ENCODE measurements at places on chromosomes 7 and 10. TPM values are rescaled to one million over a fixed set of nuclear protein-coding genes. Genes with fewer than 3 reads are reported as not detected.

HTR5A gene
- total RNA-seq = not detected

BTBD16 gene
- total RNA-seq = not detected

EMX2 gene
- total RNA-seq = not detected

ZPBP gene
- not detected for total RNA-seq

AS3MT gene
- 2.3 TPM for total RNA-seq

TYW1 gene
- 25.9 TPM for total RNA-seq

- DNase-seq = no peak
Observed at GRCh38 chr7:148701414-148701813, 2.7 kb downstream of the CUL1 start.

- DNase-seq = no peak
Observed at GRCh38 chr7:94047956-94048355, 43.8 kb upstream of the BET1 start.

DNA sequence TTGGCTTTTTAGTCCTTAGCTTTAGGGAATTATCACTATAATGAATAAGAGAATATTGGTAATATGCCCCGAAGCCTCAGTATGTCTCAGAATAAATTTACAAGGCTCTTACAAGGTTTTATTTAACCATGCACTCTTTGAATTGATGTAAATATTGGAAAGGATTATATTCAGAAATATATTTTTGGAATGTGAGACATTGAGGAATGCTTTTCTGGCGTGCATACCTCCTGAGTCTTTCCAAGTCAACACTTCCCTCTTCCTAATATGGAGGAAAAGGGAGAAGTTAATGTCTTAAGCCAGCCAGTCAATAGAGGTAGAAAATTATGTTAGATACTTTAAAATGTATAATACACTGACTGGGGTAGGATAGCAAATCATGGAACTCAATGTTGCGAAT is 1.2 kb upstream of the OR2F1 start:
- DNase-seq = no peak

GRCh38 chr7:22728401-22729029 is 1.5 kb downstream of the IL6 start:
- peak; percentile 24 for DNase-seq

- DNase-seq = peak; percentile 27
Observed at GRCh38 chr7:112204499-112205342, 1.5 kb downstream of the DOCK4 start.

GRCh38 chr7:128742206-128742605 is 3.0 kb downstream of the CALU start:
- DNase-seq = no peak

DNA sequence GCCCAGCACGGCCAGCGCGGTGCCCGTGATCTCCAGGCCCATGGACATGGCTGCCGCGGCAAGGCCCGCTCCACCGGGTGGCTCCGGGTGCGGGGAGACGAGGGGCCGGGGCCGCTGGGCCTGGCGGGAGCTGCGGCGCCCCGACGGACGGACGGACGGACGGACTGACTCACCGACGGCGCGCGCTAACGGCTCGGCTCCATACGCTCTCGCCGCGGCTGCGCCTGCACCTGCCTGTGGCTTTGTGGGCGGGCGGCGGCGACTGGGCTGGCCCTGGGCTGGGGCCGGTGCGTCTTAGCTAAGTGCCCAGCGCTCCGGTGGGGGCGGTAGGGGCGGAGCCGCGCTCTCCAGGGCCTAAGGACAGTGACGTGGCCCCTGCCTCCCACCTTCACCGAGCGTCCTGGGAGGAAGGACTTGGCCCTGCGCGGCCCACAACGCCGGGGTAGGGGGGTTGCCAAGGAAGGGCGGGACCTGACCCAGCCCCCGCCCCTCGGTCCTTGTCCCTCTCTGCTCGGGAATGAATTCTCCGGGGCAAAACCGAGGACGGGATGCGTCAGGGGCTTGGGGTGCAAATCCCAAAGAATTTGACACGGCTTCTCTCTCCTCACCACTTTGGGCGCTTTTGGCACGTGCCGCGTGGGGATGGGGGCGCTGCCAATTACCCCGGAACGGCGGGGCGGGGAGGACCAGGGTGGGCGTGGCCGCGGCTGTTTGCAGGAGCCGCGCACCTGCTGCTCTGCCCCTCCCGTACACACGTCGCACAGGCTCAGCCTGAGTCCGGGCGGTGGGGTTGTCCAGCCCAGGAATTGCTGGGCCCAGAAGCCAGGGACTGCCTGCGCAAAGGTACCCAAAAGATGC is at the start of gene CLDN3:
Gene CLDN3, minus strand, starts transcription at position 269 of the 858 bp plus-strand sequence. Its CDS starts 221 bp downstream, at position 48.
- DNase-seq = no peak

GRCh38 chr10:33025039-33025438 is 67.0 kb upstream of the ITGB1 start:
- DNase-seq = no peak

- no peak for DNase-seq
Observed at GRCh38 chr10:62356447-62356846, 17.7 kb upstream of the ZNF365 start.

GRCh38 chr10:114306116-114306973 is 67.3 kb downstream of the VWA2 start:
- DNase-seq = no peak

DNA sequence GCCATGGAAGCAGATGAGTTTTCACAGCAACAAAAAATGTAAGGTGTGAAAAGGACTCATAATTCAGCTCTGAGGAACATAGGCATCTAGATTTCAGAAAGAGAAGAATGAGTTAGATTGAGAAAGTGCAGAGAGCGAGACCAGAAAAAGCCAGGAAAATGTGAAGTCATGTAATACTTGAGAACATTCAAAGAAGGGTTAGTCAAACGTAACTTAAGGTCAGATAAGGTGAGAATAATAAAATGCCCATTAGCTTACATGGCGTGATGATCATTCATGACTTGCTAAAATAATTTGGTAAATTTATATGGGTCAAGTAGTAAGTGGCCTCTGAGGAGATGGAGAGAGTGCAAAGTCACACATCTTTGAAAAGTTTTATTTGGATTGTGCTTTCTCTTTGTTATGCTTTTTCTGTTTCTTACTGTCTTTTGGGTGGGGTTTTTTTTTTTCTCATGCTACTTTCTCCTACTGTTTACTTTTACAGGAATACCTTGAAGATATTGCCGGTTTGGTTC is 271.8 kb upstream of the NRG3 start:
- DNase-seq = no peak

DNA sequence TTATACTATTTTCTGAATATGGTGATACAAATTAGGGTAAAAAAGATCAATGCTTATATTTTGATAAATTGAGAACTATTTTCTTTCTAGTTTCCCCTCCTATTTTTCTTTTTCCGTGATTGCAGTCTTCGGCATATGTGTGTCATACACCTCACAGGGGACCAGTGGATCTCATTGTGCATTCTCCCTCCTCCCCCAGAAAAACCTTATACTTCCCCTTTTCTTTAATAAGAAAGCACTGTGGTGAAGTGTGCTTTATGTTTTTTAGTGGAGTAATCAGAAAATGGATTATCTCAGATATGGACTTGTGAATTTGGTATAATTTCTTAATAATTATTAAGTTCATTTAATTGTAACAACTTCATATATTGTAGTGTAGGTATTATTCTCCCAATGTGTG is 72.8 kb downstream of the BICC1 start:
- DNase-seq = no peak

GRCh38 chr7:102944241-102944640 is 31.4 kb downstream of the LRRC17 start:
- no peak for DNase-seq

DNA sequence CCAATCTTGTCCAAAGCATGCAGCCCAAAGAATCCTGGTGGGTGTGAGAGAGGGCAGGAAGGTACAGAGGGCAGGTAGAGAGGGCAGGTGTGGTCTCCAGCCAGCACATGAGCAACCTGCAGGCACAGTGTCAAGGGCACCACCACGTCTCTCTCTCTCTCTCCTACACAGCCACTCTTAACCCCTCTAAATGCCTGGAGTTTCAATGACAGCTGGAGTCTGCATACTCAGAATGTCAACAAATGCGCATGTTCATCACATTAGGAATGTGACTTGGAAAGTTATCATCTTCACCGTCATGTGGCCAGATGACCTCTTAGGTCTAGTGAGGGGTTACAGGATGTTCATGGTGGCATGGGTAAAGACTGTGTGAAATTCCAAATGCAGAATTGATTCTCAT is 456.8 kb downstream of the SORCS1 start:
- DNase-seq = no peak

GRCh38 chr7:156897673-156898072 is 4.7 kb upstream of the LMBR1 start:
- no peak for DNase-seq

GRCh38 chr7:148729984-148730733 is 31.5 kb downstream of the CUL1 start:
- no peak for DNase-seq

DNA sequence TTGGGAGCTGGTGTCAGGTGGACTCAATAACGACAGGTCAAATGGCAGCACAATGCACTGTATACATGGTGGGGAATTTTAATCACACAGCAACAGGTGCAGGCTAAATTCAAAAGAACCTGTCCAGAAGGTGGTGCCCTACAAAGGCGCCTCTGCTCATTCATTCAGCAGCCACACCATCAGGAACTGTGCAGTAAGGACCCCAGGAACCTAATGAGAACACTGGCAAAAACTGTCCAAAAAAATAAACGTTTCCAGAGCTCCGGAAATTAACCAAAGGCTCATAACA is 21.9 kb upstream of the CRYGN start:
- no peak for DNase-seq

GRCh38 chr7:43509906-43510305 is 73.0 kb upstream of the STK17A start:
- no peak for DNase-seq

- no peak for DNase-seq
Observed at GRCh38 chr10:132557696-132558515, 20.3 kb downstream of the INPP5A start.

DNA sequence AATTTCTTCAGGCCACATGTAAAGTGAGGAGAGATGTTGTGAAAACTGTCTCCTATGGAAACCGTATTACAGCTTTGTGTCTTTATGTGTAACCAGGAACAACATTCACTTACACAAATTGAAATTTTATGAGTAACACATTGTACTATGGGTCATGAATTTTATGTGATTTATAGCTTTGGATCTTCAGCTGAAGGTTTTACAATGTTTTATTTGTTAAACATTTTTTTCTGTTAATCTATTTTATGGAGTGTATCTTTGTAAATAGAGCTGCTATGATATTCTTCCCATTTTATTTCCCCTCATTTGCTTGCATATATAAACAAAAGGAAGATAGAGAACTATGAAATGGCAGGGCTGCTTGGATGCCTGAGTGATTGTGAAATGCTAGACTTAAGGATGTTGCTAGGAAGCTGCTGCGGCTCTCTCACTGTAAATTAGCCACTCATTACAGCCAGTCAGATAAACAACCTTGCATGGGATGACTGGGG is 104.5 kb upstream of the PCLO start:
- no peak for DNase-seq

DNA sequence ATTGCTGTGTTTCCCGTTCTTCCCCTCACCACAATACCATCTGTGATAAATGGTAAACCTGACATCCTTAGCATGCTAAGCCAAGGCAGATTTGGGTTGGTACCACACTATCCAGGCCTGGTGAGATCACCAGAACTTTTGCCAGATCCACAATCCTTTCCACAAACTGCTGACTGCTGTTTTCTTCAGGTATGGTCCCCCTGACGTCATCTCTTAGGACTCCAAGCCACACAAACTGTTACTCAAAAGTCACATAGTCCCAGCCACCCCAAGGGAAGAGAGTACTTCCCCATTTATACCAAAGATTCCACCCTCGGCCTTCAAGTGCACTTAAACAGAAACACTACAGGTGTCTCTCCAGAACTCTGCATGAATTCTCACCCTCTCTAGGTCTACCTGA is 34.8 kb downstream of the SLC25A13 start:
- DNase-seq = no peak

GRCh38 chr7:111650456-111650999 is 88.2 kb upstream of the IMMP2L start:
- DNase-seq = no peak

DNA sequence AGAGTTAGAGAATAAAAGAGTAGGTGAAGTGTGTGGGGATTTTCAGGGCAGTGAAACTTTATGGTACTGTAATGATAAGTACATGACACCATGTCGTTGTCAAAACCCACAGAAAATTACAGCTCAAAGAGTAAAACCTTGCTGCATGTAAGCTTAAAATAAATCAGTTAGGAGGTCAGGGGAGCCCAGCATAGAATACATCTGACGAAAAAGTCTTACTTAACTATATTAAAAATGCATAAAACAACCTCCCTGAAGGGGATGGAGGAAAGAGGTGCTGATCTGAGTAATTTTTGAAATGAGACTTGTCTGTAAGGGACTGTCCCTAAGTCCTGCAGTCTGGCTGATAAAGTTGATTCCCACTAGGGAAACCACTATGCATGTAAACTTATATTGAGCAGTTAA is 49.8 kb upstream of the AKR1E2 start:
- no peak for DNase-seq

- DNase-seq = no peak
Observed at GRCh38 chr10:9636216-9636615, 1381.5 kb upstream of the CELF2 start.

GRCh38 chr10:82211346-82211745 is 336.4 kb downstream of the NRG3 start:
- DNase-seq = no peak

- DNase-seq = no peak
Observed at GRCh38 chr7:92137557-92137956, 3.3 kb upstream of the CYP51A1 start.

- DNase-seq = no peak
Observed at GRCh38 chr7:28761505-28761904, 196.6 kb downstream of the TRIL start.

DNA sequence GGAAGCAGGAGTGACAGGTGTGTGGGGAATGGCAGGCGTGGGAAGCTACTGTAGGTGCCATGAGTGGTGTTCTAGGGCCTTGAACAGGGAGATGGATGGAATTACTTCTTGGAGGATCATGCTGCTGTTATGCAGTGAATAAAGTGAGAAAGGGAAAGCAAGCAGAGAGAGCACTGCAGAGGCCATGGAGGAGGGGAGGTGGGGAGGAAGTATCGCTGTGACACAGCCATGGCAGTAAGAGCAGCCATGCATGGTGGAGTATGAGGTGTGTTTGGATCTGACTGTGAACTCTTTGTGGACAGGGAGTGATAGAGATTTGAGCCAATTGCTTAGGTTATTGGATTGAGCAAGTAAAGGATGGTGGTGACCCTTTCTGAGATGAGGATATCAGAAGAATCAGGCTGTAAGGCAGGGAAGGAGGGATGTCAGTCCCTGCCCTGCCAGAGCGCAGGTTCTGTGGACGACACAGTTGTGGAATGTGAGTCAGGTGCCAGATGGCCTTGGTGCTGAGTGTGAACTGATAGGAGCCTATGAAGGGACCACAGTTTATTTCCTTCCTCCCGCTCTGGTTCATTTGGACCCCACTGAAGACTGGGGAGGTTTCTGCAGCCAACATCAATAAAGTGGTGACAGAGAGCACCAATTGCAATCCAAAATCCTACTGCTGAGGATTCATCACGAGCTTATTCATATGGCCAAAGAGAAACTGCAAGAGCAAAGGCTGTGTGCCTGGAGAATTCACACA is 105.5 kb upstream of the TMEM72 start:
- no peak for DNase-seq

DNA sequence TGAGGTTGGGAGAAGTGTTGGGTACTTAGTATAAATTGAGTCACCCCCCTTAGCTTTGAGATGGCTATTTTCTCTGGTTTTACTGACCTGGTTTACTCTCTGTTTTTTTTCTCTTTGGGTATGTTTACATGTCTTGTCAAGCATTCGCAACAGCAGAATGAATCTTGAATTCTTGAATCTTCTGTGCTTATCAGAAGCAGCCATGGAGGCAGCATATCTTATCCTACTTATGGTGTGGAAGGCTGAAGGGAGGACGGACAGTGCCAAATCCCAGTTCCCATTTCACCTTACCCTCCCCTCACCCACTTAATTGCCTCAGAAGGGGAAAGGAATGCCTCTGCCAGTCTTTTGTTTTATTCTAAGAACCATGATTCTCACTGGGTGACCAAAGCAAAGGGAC is 3.7 kb downstream of the SND1 start:
- no peak for DNase-seq

Measured in CD4-positive, alpha-beta memory T cell (primary cell).